ENCODE measurements at places on chromosomes 12 and 14. TPM values are rescaled to one million over a fixed set of nuclear protein-coding genes. Genes with fewer than 3 reads are reported as not detected.
A peak's percentile ranks its signal among the peaks of the same experiment; 100 is the strongest.

ESRRB gene
- 0.47 TPM for total RNA-seq

RITA1 gene
- total RNA-seq: 18.3 TPM

SLC6A15 gene
- total RNA-seq: 0.09 TPM

LMNTD1 gene
- not detected for total RNA-seq

KRT83 gene
- 0.33 TPM for total RNA-seq

DNA sequence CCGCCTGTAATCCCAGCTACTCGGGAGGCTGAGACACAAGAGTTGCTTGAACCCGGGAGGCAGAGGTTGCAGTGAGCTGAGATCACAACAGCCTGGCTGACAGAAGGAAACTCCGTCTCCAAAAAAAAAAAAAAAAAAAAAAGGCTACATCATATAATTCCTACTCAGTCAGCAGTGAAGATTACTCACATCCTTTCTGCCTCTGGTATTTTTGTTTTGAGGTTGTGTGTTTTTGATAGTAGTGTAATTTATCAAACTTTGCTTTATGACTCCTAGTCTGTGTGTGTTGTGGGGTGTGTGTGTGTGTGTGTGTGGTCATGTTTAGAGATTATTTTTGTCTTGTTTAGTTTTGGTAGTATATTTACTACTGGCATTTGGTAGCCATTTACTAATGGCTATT, 29.8 kb upstream of the DLGAP5 start:
- H3K27me3 ChIP-seq: no peaks in the 10 kb centered on the region
- H3K4me1 ChIP-seq: no peaks in the 10 kb centered on the region
- H3K27ac ChIP-seq: no peak overlapping the region
- DNase-seq: no peak

GRCh38 chr12:72054511-72054910, 115.9 kb downstream of the TPH2 start:
- no peaks in the 10 kb centered on the region for H3K4me1 ChIP-seq
- no peak overlapping the region for H3K4me3 ChIP-seq
- DNase-seq: no peak

DNA sequence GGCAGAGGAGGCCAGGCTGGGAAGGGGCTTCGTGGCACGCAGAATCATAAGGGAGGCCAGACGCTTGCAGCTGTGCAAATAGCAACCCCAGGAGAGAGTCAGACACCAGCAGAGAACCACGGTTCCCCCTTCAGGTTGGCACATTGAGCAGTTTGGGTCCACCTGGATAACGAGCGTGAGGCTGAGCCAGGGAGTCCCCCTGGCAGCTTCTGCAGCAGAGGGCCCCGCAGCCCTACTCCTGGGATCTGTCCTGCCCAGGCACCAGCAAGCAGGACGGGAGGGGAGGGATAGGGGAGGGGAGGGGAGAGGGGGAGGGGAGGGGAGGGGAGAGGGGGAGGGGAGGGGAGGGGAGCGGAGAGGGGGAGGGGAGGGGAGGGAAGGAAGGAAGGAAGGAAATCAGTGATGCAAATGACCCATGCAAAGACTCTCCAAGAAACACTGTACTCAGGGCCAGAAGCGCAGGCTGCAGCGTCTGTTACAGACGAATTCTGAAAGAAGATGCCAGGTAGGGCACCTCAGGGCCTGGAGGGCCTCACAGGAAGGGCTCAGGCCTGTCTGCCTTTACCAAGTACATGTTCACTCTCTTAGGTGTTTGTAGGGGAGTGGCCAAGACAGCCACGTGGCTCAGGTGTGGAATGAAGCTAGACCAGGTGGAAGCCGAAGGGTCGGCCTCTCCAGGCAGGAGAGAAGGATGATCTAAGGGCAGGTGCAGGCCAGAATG, 32.3 kb upstream of the MMP17 start:
- H3K27me3 ChIP-seq: no peaks in the 10 kb centered on the region
- no peak overlapping the region for H3K4me3 ChIP-seq
- no peak for DNase-seq
- H3K36me3 ChIP-seq: peaks cover 48% of the 10 kb centered on the region
- H3K27ac ChIP-seq: no peak overlapping the region

DNA sequence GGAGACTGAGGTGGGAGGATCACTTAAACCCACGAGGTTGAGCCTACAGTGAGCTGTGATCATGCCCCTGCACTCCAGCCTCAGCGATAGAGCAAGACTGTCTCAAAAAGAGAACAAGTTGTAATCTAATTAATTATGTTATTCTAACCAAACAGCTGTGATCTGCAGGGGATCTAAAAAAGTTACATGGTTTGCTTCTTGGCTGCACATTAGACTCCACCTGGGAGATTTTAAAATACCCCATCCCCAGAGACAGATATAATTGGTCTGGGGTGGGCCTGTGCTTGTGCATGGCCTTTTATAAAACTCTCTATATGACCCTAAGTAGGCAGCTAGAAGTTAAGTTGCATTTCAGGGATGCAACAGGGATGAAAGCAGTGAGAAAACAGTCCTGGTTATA, 76.7 kb downstream of the SCAF11 start:
- H3K27me3 ChIP-seq: no peaks in the 10 kb centered on the region
- H3K27ac ChIP-seq: no peak overlapping the region
- H3K4me3 ChIP-seq: no peak overlapping the region
- no peak for DNase-seq

DNA sequence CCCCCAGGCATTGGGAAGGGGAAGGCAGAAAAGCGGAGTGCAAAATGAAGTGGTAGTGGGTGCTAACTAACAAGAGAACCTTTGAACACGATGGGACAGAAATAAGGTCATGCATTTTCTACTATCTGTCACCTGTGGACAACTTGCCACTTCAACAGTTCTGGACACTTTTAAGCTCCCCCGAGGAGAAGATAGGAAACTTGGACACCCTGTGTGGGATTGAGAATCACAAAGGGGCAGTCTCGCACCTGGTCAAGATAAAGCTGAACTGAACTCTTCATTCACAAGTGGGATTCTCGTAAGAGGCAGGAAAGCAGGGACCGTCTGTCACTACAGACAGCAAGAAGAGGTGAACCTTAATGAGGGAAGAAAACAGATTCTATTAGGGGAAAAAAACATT, 51.6 kb downstream of the EIF2S3B start:
- DNase-seq: no peak
- no peaks in the 10 kb centered on the region for H3K27me3 ChIP-seq
- no peaks in the 10 kb centered on the region for H3K36me3 ChIP-seq

DNA sequence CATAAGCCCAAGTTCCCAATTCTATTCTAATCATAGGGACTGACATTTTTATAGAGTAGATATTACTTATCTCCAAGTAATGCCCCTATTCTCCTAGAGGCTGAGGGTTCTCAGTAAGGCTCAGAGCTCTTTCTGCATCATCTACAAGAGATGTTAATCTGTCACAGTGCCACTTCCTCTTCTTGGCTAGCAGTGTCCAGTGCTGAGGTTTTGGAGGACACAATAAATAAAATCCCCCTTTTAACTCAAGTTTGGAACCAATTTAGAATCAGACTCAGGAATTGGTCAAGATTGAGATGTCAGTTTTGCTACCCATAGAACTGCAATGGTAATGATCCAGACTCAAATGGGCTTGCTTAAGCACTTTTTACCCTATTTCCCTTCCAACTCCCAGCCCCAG, 154.1 kb upstream of the ARID2 start:
- H3K36me3 ChIP-seq: no peaks in the 10 kb centered on the region
- no peak for DNase-seq
- H3K4me1 ChIP-seq: no peaks in the 10 kb centered on the region
- H3K4me3 ChIP-seq: no peak overlapping the region

DNA sequence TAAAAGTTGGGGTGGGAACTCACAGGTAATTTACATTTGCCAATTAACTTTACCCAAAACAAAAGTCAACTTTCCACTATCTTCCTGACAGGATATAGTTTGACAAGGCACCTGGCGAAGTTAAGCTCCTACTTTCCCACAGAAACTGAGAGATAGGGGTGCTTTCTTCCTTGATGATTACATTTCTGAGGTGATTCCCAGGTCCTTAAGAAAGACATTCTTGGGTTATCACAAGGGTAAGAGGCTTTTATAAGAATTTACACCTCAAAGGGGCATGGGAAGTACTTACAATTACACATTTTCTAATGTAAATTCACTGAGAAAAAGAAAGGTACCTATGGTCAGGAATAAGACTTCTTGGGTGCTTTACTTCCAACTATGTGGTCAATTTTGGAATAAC, 660.9 kb upstream of the MGAT4C start:
- no peak overlapping the region for H3K27ac ChIP-seq
- H3K4me3 ChIP-seq: no peak overlapping the region
- no peaks in the 10 kb centered on the region for H3K36me3 ChIP-seq
- DNase-seq: no peak

- DNase-seq: no peak
- H3K4me3 ChIP-seq: no peak overlapping the region
- H3K4me1 ChIP-seq: no peaks in the 10 kb centered on the region
- no peaks in the 10 kb centered on the region for H3K27me3 ChIP-seq
These were observed 18.0 kb upstream of the CATSPERB start for GRCh38 chr14:91749868-91750267.

GRCh38 chr14:37278636-37279538, 81.2 kb downstream of the MIPOL1 start:
- H3K4me1 ChIP-seq: no peaks in the 10 kb centered on the region
- no peak overlapping the region for H3K27ac ChIP-seq
- H3K4me3 ChIP-seq: no peak overlapping the region
- no peaks in the 10 kb centered on the region for H3K36me3 ChIP-seq
- DNase-seq: no peak

GRCh38 chr14:50047274-50047676, 69.1 kb downstream of the VCPKMT start:
- no peak overlapping the region for H3K4me3 ChIP-seq
- no peaks in the 10 kb centered on the region for H3K36me3 ChIP-seq
- no peak for DNase-seq
- H3K27ac ChIP-seq: peak overlapping the region; percentile 10

GRCh38 chr12:57309420-57309819, 58.4 kb upstream of the STAC3 start:
- H3K4me1 ChIP-seq: no peaks in the 10 kb centered on the region
- H3K27me3 ChIP-seq: no peaks in the 10 kb centered on the region
- no peak overlapping the region for H3K4me3 ChIP-seq
- H3K36me3 ChIP-seq: peaks cover 23% of the 10 kb centered on the region
- DNase-seq: no peak
- no peak overlapping the region for H3K27ac ChIP-seq

DNA sequence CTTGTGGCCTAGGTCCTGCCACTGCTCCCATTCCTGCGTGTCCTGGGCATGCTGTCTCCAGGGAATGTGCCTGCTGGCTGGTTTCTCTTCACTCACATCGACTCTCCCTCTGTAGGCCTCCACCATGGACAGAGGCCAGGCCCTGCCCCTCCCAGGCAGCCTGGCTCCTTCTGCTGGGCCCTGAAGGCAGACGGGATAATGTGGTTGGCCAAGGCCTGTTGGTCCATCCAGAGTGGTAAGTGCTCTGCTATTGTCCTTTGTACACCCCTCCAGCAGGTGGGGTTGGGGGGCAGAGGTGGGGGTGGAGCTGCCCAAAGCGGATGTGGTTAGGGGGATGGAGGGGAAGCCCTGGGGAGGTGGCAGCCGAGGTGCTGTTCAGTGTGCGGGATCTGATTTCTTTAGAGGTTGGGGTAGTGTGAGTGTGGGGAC, 9.5 kb upstream of the NR4A1 start:
- H3K4me1 ChIP-seq: peaks cover 22% of the 10 kb centered on the region
- DNase-seq: no peak
- H3K4me3 ChIP-seq: peak overlapping the region; percentile 8
- H3K27me3 ChIP-seq: peaks cover 49% of the 10 kb centered on the region
- H3K27ac ChIP-seq: no peak overlapping the region

DNA sequence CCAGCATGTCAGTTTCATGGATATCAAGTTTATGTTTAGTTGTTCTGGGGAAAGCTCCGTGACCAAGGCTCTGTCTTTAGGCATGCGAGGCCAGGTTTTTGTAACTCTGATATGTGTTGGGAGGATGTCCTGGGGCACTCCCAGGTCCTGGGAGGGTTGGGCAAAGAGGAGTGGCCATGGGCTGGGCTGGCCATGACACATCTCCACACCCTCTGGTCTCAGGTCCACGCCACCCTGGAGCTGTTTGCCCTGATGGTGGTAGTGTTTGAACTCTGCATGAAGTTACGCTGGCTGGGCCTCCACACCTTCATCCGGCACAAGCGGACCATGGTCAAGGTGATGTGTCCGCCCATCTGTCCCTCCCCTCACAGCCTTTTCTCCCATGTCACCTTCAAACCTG, 46.4 kb downstream of the TPCN1 start:
- H3K4me3 ChIP-seq: no peak overlapping the region
- peaks cover 26% of the 10 kb centered on the region for H3K4me1 ChIP-seq

- no peaks in the 10 kb centered on the region for H3K36me3 ChIP-seq
- no peak overlapping the region for H3K27ac ChIP-seq
- DNase-seq: no peak
- H3K4me3 ChIP-seq: no peak overlapping the region
These were observed 239.8 kb downstream of the KTN1 start for GRCh38 chr14:55819610-55820304.

DNA sequence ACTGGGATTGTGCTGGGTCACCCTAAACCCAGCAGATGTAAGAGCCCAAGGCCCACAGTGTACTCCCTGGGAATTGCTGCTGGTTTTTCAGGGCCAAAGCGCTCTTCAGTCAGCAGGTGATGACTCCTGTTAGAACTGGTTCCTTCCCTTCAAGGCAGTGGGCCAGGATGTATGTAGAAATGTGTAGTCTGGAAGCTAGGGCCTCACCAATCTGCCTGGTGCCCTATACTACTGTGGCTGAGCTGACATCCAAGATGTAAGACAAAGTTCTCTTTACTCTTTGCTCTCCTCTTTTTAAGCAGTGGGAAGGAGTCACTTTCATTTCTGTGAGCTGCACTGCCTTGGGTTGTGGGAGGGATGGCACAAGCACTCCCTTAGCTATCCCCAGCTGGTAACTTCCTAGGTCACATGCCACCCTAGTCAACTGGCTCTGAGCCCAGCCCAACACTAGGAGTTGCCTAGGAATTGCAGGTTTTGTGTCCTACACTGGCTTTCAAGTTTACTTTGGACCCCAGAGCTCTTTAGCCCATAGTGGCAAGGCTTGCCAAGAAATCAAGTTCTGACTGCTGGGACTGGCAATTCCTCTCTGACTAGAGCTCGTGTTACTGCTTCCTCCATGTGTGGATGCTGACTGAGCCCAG, 249.2 kb downstream of the C12orf50 start:
- no peaks in the 10 kb centered on the region for H3K27me3 ChIP-seq
- H3K4me1 ChIP-seq: no peaks in the 10 kb centered on the region
- H3K4me3 ChIP-seq: no peak overlapping the region
- H3K36me3 ChIP-seq: no peaks in the 10 kb centered on the region
- H3K27ac ChIP-seq: no peak overlapping the region

DNA sequence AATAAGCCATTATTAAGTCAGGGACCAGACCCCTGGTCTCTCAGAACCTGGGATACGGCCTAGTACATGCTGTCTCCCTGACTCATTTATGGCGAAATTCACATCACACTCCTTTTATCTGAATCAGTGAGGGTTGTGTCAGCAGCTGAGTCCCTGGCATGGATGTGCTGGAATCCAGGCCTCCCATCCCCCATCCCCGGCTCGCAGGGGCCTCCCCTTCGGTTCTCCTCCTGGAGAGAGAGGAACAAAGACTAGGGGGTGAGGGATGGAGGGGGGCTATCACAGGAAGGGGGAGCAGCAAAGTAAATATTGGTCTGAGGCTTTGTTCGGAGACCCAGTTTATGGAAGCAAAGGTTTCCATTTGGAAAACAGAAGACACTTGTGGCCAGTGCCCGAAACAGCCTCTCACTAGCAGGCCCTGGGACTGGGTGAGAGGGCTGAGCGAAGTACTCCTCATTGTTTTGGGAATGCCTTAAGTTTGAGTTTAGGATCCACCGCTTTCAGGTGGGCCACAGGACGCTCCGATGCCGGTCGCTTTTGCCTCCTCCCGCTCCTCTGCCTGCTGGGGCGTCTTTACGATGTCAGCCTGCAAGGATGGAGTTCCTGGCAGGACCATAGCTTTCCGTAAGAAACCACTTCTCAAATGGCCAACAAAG, 145.0 kb downstream of the PRKCH start:
- DNase-seq: no peak
- H3K4me1 ChIP-seq: peaks cover 5% of the 10 kb centered on the region
- peaks cover 20% of the 10 kb centered on the region for H3K36me3 ChIP-seq
- no peak overlapping the region for H3K27ac ChIP-seq
- no peaks in the 10 kb centered on the region for H3K27me3 ChIP-seq

All from thymus (tissue), 14 donors.